Immature natural killer cell (primary cell): ENCODE measurements at places on chromosomes 11 and 22. TPM values are rescaled to one million over a fixed set of nuclear protein-coding genes. Genes with fewer than 3 reads are reported as not detected.

The FOLR2 gene
- not detected for polyA plus RNA-seq

The TIMP3 gene
- not detected for polyA plus RNA-seq

The GGTLC3 gene
- not detected for polyA plus RNA-seq

The RBFOX2 gene
- 1.9 TPM for polyA plus RNA-seq

The ESAM gene
- 4.3 TPM for polyA plus RNA-seq

The MEI1 gene
- polyA plus RNA-seq = 250 TPM

The LMNTD2 gene
- 0.66 TPM for polyA plus RNA-seq

The FAM180B gene
- polyA plus RNA-seq = not detected

The MRGPRX4 gene
- polyA plus RNA-seq = not detected

The TRIM49D1 gene
- not detected for polyA plus RNA-seq
